HT1080 (cell line): ENCODE measurements at places on chromosomes 4 and X. TPM values are rescaled to one million over a fixed set of nuclear protein-coding genes. Genes with fewer than 3 reads are reported as not detected.

- DNase-seq, result no peak
These were observed 53.7 kb downstream of the PRKX start for GRCh38 chrX:3659761-3660160.

RPA4 gene
- not detected in 2 replicates for total RNA-seq

ANXA3 gene
- total RNA-seq, result 102 and 112 TPM in 2 replicates

- DNase-seq, result no peak
These were observed 156.2 kb downstream of the ENOX2 start for GRCh38 chrX:130746709-130747342.

- peak; percentile 68 for DNase-seq
These were observed 29.1 kb upstream of the UTP14A start for GRCh38 chrX:129876771-129877305.

GRCh38 chr4:66339007-66339406, 668.7 kb upstream of the EPHA5 start:
- DNase-seq, result no peak

GRCh38 chrX:46506076-46506475, 39.1 kb downstream of the ZNF674 start:
- no peak for DNase-seq
